Fibroblast of lung (primary cell): ENCODE measurements at places on chromosomes 4 and X. TPM values are rescaled to one million over a fixed set of nuclear protein-coding genes. Genes with fewer than 3 reads are reported as not detected.

The ATP5ME gene
- 356 and 367 TPM in 2 replicates for polyA plus RNA-seq

DNA sequence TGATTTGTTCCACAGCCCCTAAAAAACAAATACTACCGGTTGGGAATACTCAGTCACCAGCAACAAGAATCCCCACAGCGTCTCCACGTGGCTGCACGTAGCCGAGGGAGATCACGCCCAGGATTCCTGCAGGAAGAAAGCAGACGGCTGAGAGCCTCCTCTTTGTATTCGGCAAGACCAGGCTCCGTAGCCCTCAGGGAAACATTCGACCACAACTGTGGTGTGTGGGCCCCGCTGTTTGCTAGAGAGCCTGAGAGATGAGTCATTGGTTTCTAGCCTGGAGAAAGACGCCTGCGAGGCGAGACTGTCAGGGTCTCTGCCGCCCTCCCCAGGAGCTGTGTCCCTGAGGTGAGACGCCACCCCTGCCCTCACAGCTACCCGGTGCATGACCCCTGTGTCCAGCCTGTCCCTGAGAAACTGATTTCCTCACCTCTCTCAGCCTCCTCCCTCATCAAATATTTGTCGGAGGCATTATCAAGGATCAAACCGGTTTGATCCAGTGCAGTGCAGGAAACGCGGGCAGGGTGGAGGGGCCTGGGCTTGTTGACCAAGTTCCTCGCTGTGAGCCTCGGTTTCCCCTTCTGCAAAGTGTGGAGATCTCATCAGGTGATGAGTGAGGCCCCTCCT lies 4.7 kb upstream of the S100P start:
- DNase-seq, result peak; percentile 96

DNA sequence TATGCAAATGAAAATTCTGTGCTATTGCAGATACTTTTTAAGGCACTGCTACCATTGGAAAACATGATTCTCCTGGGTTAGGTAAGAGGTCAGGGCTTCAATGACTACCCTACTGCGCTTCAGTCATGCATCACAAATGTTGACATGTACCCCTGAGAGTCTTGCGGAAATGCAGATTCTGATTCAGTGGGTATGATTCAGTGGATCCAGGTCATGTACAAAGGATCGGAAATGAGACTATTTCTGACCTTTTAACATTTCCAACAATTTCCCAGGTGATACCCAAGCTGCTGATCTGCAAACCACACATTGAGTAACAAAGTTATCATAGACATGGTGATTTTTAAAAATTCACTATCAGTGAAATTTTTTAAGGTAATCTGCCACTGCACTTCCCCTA lies 62.6 kb downstream of the DDX53 start:
- DNase-seq, result no peak

The CENPVL1 gene
- polyA plus RNA-seq, result not detected in 2 replicates

The BTK gene
- 0.05 TPM in 1 of 2 replicates, not detected in the other for polyA plus RNA-seq

GRCh38 chr4:72701987-72702819 lies 133.2 kb upstream of the ADAMTS3 start:
- peak; percentile 58 for DNase-seq

DNA sequence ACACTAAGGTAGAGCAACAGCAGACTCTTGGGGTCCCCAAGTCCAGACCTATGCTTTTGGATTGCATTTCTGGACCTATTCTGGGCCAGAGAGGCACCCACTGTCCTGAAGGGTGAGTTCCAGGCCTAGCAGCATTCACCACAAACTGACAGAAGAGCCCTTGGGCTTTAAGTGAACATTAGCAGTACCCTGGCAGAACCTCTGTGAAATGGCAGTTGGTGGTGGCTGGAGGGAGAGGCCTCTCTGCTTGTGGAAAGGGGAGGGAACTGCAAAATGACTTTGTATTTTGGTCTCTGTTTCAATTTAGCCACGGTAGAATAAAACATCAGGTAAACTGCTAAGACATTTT lies 1211.9 kb downstream of the PCDH18 start:
- no peak for DNase-seq

The DHX15 gene
- 136 and 159 TPM in 2 replicates for polyA plus RNA-seq

- DNase-seq, result no peak
Observed at GRCh38 chr4:153267890-153268289, 63.6 kb downstream of the TRIM2 start.

DNA sequence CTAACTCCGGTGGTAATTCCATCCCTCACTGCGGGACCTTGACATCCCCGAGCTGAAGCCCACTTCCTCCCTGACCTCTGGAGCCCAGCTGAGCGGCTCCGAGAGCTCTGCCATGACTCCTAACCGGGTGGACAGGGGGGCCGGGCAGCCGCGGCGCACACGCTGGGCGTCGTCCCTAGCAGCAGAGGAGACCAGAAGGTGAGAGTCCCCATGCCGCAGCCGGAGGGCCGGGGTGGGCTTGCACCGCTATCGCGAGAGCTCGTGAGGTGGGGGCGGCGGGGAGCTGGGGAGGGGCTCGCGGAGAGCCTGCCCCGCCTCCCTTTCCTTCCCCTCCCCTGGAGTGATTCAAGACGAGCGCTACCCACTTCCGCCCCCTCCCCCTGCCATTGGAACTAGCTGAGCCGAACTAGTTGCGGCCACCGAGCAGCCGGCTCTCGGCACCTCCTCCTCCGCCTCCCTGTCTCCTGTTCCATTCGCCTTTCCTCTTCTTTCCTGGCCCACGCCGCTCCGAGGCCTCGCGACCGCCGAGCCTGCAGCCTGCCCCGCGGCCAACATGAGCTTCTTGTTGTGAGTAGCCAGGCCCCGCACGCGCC lies at the start of gene MOB1B:
Gene MOB1B, plus strand, starts transcription at position 386 of the 593 bp plus-strand sequence. Its CDS starts 168 bp downstream, at position 554.
- DNase-seq, result peak; percentile 91

- DNase-seq, result no peak
Observed at GRCh38 chr4:84189144-84189543, 309.9 kb downstream of the NKX6-1 start.

- DNase-seq, result no peak
Observed at GRCh38 chr4:170243662-170244288, 154.0 kb upstream of the AADAT start.

The COMMD8 gene
- polyA plus RNA-seq, result 30.2 and 31.5 TPM in 2 replicates

DNA sequence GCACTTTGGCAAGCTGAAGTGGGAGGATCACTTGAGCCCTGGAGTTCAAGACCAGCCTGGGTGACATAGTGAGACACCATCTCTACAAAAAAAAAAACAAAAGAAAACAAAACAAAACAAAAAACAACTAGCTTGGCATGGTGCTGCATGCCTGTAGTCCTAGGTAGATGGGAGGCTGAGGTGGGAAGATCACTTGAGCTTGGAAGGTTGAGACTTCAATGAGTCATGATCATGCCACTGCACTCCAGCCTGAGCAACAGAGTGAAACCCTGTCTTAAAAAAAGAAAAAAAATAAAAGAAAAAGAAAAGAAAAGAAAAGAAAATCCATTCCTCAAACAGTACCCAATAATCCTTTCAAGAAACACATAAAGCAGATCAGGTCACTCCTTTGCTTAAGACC lies 14.9 kb upstream of the ERCC6L start:
- DNase-seq, result no peak

The NLGN3 gene
- polyA plus RNA-seq, result 0.41 and 0.71 TPM in 2 replicates

- no peak for DNase-seq
Observed at GRCh38 chr4:153531976-153532626, 65.9 kb downstream of the TMEM131L start.

GRCh38 chrX:152632445-152633097 lies 5.1 kb upstream of the GABRQ start:
- DNase-seq, result peak; percentile 27

DNA sequence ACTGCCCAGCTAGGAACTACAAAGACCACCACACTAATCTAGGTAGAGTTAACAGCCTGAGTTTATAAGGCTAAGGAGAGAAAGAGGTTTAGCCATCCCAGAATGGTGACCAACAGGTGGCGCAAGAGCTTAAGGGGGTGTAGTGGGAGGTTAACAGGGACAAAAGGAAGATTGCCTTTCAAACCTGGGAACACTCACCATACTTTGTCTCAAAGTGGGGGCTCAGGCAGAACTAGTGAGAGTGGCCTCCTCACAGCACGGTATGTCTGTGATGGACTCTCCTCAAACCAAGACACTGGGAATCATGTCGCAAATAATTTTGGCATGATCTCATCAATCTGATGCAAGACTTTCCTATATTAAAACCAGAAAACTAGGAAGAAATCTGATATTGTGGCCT lies 23.4 kb downstream of the CCNI start:
- DNase-seq, result peak; percentile 44
